ENCODE measurements at places on chromosomes 6 and 20. TPM values are rescaled to one million over a fixed set of nuclear protein-coding genes. Genes with fewer than 3 reads are reported as not detected.

DNA sequence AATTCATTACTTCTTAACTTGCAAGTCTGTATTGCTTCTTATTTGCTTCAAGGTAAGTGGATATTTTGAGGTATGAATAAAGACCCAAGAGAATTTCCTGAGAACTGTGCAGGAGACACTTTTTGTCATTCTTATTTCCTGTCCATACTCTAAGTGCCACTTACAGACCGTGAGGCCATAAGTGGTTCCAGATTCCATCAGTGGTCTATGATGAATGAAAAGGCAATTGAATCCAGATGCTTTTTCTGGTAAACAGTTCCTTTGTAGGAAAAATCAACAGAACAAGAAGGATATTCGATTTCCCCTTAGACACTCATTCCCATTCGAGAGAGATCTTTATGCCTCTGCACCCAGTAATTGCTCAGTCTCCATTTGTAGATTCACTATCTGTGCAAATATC lies 58.3 kb upstream of the PDE10A start:
- H3K27ac ChIP-seq: no peak overlapping the region
- no peak for DNase-seq
- H3K27me3 ChIP-seq: peaks cover 28% of the 10 kb centered on the region

GRCh38 chr6:15344192-15344519 lies 98.3 kb downstream of the JARID2 start:
- peaks cover 40% of the 10 kb centered on the region for H3K4me1 ChIP-seq
- H3K27me3 ChIP-seq: no peaks in the 10 kb centered on the region
- no peaks in the 10 kb centered on the region for H3K36me3 ChIP-seq

GRCh38 chr20:63968928-63969760 lies 586 bp downstream of the ZNF512B start:
- H3K4me1 ChIP-seq: peaks cover 15% of the 10 kb centered on the region
- peak overlapping the region; percentile 75 for H3K4me3 ChIP-seq
- H3K27ac ChIP-seq: peak overlapping the region; percentile 76
- peaks cover 5% of the 10 kb centered on the region for H3K36me3 ChIP-seq

DNA sequence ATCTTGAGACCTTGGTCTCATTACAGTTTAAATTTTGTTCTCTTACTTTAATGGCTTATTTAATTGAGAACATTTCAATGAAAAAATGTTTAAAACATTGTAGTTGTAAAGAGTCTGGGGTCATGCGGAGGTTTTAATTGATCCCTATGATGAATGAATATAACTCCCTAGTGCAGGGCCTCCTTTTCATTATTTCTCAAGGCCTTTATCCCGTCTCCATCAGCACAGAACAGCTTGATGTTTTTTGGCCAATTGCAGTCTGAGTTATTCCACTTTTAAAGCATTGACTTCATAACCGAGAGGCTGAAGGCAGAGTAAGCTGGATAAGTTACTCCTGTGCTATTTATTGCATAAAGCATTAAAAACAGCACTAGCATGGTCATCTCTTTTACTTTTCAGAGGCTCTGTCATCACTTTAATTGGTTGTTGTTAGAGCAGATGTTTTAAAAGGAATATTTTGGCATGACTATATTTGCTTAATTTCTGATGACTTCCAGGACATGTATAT lies 83.4 kb downstream of the DTD1 start:
- H3K4me3 ChIP-seq: no peak overlapping the region
- peak overlapping the region; percentile 52 for H3K27ac ChIP-seq
- H3K36me3 ChIP-seq: no peaks in the 10 kb centered on the region
- no peak for DNase-seq
- no peaks in the 10 kb centered on the region for H3K27me3 ChIP-seq
- peaks cover 32% of the 10 kb centered on the region for H3K4me1 ChIP-seq

Gene METTL24
- 28.1 TPM for total RNA-seq

Data from mesothelial cell of epicardium (in vitro differentiated cells).